ENCODE measurements at places on chromosomes 6 and 20.

GRCh38 chr6:129498950-129499842, 210.8 kb downstream of the ARHGAP18 start:
- peak; percentile 57 for DNase-seq

GRCh38 chr6:92180090-92180489, 1239.3 kb downstream of the EPHA7 start:
- no peak for DNase-seq

DNA sequence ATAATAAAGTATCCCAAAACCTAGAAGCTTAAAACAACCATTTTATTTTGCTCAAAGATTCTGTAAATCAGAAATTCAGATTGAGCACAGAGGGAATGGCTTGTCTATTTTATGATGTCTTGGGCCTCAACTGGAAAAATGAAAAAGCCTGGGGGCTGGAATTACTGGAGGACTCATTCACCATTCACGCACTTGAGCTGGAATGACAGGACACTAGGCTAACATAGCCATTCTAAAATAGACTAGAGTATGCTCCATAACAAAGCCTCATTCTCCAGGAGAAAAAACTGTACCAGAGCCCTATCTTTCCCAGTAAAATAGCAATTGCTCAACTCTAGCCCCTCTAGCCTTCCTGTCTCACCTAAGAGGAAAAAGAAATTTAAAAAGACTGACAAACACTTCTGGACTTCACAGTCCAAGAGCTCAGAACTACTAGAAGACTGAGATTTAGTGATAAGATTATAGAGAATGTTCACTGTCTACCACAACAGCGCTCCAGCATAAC, 145.4 kb upstream of the BTBD3 start:
- DNase-seq = no peak

GRCh38 chr6:7561153-7561964, 19.9 kb downstream of the DSP start:
- no peak for DNase-seq

GRCh38 chr6:131897050-131897435, 54.1 kb downstream of the CCN2 start:
- no peak for DNase-seq

- no peak for DNase-seq
Observed at GRCh38 chr20:5495026-5495425, 178.3 kb upstream of the PROKR2 start.

DNA sequence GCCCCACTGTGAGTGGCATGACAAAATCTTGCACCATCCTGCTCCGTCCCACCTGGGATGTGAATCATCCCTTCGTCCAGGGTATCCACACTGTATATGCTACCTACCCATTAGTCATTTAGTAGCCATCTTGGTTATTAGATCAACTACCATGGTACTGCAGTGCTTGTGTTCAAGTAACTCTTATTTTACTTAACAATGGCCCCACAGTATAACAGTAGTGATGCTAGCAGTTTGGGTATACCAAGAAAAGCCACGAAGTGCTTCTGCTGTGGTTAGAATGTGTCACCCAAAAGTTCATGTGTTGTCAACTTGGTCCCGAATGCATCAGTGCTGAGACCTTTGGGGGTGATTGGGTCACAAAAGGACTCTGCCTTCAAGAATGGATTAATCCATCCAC, 11.7 kb downstream of the OSER1 start:
- no peak for DNase-seq

GRCh38 chr6:5726976-5727718, 279.6 kb downstream of the NRN1 start:
- DNase-seq = no peak

DNA sequence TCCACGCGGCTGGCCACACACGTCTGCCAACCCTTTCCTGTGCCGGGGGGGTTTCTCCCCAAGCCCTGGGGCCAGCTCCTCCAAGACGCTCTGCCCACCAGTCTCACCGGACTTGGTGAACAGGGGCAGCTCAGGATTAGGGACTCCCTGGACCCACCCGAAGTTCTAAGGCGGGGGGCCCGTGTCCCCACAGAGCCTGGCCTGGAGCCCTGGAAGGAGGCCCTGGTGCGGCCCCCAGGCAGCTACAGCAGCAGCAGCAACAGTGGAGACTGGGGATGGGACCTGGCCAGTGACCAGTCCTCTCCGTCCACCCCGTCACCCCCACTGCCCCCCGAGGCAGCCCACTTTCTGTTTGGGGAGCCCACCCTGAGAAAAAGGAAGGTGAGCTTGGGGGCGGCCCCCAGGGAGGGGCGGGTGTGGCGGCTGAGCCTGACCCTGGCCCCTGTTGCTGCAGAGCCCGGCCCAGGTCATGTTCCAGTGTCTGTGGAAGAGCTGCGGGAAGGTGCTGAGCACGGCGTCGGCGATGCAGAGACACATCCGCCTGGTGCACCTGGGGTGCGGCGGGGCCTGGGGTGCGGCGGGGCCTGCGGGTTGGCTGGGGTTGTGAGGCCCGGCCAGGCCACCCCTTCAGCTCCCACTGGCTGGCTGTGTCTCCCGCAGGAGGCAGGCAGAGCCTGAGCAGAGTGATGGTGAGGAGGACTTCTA, 2.3 kb downstream of the SLC2A4RG start:
- DNase-seq = no peak

- DNase-seq = no peak
Observed at GRCh38 chr6:149499066-149499465, 14.3 kb upstream of the ZC3H12D start.

DNA sequence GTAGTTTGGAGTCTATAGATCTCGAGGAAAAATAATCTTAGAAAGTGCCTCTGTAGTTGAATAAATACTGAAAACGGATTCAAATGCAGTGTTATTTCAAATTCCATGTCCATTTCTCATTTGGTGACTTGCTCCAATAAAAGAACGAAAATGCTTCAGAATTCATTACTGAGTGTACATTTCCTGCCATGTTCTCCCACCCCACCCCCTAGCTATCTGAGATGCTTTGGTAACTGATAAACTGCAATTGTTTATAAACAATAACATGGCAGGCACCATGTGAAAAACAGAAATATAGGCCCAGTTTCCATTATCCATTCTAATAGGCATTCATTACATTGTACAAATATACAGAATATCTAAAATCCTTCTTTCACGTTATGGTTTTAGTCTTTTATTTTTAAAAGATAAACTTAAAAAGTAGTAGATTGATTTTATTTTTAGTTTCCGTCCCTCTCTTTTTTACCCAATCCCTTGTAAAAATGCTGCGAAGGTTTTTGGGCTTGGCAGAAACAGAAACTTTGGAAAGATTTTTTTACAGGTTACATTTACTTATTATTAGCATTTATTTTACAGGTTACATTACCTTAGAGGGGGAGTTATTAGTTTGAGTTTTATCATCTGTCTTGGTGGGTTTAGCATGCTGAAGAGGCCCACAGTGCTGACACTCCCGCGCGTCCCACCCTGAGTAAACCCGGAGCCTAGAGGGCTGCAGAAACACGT, 1.5 kb downstream of the FAM162B start:
- DNase-seq = no peak

DNA sequence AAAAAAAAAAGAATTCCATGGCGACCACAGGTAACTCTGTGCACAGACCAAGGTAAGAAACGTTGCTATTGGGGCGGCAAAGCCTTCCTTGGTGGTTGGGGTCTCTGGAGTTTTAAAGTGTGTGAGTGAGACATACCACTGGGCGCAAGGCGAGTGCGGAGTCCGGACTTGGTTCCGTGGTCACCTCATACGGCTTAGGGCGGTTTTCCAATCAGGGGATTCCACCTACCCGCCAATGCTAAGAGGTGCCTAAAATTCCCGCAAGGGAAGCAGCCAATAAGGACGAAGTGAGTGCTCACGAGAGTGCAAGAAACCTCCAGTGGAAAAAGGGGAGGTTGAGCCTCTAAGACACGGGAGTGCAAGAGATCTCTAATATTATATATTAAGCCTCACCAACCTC, 68.6 kb upstream of the PRSS16 start:
- peak; percentile 28 for DNase-seq

- DNase-seq = peak; percentile 58
Observed at GRCh38 chr6:116268589-116269293, 11.0 kb downstream of the TSPYL1 start.

GRCh38 chr6:105317607-105318533, 85.0 kb downstream of the PREP start:
- peak; percentile 23 for DNase-seq

- no peak for DNase-seq
Observed at GRCh38 chr20:33257237-33257636, 21.4 kb downstream of the BPIFA1 start.

DNA sequence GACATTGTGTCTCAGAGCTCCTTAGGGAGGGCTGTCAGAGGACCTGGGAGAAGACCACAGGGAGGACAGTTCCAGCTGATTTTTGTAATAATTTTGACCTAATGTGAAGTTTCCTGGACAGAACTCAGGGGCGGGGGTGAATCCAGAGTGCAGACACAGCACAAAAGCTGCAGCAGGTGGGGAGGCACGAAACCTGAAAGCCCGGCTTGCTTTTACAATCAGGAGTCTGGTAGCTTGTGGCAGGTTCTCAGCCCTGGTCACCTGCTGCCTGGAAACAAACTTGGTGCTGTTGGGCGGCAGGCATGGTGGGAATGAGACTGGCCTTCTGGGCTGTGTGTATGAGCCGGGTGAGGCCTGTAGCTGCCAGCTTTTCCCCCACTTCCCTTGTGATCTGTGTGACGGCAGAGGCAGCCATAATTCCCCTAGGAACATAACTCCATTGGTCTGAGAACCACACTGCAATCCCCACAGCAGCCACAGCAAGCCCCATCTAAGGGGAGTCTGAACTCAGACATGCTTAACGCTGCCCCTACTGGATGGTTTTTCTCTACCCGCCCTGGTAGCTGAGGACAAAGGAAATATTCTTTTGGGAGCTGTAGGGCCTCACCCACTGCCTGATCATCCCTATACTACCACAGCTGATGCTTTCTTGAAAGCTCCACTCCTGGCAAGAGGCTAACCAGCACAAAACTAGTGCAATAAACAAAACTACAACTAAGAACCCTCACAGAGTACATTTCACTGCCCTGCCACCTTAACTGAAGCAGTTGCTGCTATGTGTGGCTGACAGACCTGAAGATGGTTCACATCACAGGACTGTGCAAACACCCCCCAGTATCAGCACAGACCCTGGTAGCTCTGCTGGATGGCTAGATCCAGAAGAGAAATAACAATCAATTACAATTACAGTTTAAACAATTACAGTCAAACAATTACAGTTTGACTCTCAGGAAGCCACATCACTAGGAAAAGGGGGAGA, 1055.1 kb upstream of the GJE1 start:
- DNase-seq = peak; percentile 54

DNA sequence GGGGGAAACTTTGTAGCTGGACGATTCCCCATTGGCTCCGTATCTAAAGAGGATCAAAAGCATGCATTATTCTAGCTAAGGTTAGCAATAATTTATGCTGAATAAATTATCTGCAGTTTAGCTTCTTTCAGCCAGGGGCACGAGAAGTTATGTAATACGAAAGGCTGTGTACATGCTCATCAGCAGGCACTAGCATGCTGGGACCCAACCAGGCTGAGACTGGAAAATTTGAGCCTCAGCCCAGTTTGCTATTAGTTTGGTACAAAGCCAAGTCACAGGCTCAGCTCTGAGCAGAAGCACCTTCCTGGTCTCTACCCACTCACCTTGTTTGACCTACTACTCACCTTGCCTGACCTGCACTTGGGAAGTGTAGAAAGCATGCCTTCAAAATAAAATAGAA, 328.1 kb upstream of the ARID1B start:
- no peak for DNase-seq

GRCh38 chr6:43113431-43114260, 37.5 kb downstream of the PTK7 start:
- DNase-seq = no peak

DNA sequence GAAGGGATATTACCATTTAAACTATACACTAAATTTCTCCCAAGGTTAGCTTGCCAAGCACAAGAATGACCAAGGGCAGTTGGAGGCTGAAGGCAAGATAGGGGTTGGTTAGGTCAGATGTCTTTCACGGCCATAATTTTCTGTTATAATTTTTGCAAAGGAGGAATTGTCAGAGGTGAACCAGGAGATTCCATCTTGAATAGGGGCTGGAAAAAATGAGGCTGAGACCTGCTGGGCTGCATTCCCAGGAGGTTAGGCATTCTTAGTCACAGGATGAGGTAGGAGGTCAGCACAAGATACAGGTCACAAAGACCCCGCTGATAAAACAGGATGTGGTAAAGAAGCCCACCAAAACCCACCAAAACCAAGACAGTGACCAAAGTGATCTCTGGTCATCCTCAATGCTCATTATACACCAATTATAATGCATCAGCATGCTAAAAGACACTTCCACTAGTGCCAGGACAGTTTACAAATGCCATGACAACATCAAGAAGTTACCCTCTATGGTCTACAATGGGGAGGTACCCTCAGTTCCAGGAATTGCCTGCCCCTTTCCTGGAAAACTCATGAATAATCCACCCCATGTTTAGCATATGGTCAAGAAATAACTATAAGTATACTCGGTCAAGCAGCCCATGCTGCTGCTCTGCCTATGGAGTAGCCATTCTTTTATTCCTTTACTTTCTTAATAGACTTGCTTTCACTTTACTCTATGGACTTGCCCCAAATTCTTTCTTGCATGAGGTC, 371.8 kb upstream of the SULF2 start:
- DNase-seq = no peak

- DNase-seq = no peak
Observed at GRCh38 chr6:22809370-22809769, 240.0 kb downstream of the HDGFL1 start.

- no peak for DNase-seq
Observed at GRCh38 chr6:71473926-71474325, 185.3 kb downstream of the OGFRL1 start.

DNA sequence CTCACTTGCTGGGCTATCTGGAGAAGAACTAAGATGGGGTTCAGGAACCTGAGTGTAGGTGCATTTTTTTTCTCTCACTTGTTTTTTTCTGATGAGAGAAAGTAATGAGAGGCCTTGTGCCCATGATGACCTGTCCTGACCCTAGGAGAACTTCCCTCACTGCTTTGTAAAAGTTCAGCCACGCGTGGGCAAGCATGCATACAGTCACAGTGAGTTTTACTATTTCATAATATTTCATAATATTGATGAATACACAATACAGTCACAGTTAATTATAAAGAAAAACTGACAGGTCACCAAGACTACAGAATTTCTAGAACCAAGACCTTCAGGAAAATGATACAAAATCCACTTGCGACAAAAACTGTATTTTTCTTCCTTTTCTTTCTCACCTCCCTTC, 111.8 kb downstream of the MAP7 start:
- DNase-seq = no peak

- DNase-seq = no peak
Observed at GRCh38 chr20:57432862-57433491, 41.8 kb downstream of the RBM38 start.

Data from iPS-NIHi11 (cell line).